OCI-LY7 (cell line): ENCODE measurements at places on chromosomes 5 and 9.

- no peak for DNase-seq
Observed at GRCh38 chr5:151144275-151144674, 13.3 kb downstream of the ANXA6 start.

DNA sequence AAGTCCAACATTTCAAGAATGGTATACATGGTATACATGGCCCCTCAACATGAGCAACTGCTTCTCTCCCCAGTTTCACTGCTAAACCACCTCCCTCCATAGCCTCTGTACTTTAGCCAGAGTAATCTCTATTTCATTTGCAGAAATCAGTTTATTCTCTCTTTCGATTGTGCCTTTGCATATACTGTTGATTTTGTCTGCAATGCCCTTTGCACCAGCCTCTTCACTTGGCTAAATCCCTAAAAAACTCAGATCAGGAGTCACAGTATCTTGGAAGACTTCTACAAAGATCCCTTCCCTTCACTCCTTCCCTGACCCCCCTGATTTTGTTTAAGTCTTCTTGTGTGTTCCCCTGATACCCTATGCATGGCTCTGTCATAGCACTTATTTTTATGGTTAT lies 4.9 kb upstream of the CCNG1 start:
- no peak for DNase-seq

DNA sequence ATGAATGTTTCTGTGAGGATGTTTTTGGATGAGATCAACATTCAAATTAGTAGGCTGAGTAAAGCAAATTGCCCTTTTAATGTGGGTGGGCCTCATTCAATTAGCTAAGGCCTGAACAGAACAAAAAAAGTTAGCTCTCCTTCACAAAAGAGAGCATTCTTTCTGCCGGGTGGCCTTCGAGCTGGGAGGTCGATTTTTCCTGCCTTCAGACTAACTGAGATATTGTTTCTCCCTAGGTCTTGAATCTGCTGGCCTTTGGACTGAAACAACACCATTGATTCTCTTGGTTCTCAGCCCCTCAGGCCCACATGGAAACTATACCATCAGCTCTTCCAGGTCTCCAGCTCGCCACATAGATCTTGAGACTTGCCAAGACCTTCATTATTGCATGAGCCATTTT lies 29.1 kb upstream of the FREM1 start:
- DNase-seq: no peak

- DNase-seq: no peak
Observed at GRCh38 chr5:39235648-39236047, 16.3 kb upstream of the FYB1 start.

- no peak for DNase-seq
Observed at GRCh38 chr5:89337-90286, 2.4 kb upstream of the PLEKHG4B start.

GRCh38 chr5:31033295-31033694 lies 160.2 kb upstream of the CDH6 start:
- DNase-seq: no peak

DNA sequence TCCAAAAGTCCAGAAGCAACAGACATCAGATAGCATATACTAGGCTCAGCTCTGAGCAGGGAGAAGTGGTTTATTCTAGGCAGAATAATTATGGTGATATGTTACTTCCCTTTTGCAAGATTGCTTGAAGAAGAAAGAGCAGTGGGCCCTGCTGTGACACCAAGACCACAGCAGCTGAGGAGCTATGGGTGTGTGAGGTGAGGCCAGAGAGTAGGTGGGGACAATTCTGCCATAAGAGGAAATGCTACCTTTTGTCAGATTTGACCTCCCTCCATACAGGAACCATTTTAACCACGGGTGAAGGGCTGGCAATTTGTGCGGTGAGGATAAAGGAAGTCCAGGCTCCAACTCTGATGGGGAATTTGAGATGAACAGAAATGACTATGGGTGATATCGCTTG lies 51.3 kb downstream of the TNFSF15 start:
- DNase-seq: peak; percentile 12
